Sciatic nerve (tissue), 2 donors: ENCODE measurements at places on chromosomes 5 and 9. TPM values are rescaled to one million over a fixed set of nuclear protein-coding genes. Genes with fewer than 3 reads are reported as not detected.

DNA sequence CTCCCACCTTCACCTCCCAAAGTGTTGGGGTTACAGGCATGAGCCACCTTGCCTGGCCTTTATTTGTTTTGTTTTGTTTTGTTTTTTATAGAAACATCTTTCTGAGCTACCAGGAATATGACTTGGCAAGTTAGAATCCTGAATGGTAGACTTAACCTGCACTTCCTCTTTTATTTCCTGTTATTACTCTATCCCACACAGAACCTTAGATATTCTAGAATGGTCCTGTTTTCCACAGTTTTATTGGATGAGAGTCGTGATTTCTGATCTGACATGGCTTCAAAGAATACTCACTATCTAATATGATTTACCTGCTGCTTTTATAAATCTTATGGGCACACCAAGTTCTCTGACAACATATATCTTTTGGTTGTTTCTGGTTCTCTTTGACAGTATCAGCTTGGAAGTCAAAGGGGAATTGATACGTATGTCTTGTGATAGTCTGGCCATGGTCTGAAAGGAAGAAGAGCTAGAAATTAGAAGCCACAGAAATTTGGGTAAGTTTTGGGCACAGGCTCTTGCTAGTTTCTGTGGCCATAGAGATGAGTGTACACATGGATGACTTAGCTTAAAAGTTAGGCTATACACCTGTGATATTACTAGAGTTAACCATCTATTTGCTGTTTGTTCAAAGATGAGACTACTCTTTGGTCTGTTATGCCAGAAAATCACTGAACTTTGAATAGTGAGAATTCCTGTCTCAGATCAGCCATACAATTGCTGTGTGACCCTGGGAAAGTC, 4.7 kb upstream of the PANK3 start:
- DNase-seq, result no peak

GRCh38 chr5:63495225-63495624, 467.0 kb downstream of the HTR1A start:
- no peak for DNase-seq

DNA sequence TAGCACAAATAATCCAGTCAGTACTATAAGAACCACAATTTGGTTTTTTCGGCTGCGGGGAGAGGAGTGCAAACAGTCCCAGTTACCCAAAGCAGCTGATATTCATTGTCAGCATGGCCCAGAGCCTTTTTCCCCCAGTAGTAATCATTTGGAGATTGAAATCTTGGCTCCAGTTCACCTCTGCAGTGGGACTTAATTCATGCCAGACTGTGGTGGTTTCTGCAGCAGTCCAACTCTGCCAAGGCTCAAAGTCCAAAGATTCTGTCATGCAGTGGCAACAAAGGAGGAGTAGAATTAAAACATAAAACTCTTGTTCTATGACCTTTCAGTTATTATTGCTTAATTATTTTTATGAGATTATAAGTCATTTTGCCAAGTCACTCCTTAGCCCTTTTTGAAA, 25.0 kb upstream of the TRIM36 start:
- DNase-seq, result no peak

GRCh38 chr9:107755246-107755645, 265.7 kb upstream of the KLF4 start:
- no peak for DNase-seq

GCNT4 gene
- 1.4 TPM for total RNA-seq
